ENCODE measurements at places on chromosomes 4 and X.
A peak's percentile ranks its signal among the peaks of the same experiment; 100 is the strongest.

- no peak for DNase-seq
These were observed 40.8 kb downstream of the RTL9 start for GRCh38 chrX:110399497-110399896.

DNA sequence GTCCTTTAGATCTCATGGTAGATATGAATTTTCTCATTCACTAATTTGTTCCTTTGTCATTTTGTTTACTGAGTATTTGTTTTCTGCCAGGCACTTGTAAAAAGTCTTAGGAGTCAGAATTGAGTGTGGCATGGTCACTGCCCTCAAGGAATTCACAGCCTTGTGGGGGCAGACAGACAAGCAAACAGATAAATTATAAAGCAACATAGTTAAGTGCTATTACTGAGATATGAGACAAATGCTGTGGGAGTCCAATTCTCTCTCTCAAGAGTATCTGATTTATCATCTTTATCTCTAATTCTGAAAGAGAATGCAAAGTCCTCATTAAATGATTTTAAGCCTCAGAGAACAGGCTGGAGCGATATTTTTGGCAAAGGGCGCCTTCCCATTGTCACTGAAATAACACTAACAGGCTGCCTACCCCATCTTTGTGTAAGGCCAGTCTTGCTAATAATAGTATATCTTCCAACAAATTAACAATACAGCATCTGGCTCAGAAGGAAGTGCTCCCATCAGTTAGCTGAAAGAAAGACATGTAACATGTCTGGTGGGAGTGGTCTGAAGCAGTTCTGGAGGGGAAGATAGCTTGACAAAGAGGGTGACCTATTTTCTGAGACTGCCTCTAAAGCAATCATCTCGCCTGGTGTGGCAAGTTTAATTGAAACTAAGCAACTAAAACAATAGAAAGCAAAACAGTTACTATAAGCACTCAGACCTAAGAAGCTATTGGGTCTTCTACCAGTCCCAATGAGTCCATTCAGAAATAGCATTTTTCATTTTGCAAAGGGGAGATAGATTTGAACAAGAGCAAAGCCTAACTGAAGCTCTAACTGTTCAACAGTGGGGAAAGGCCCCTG is 61.5 kb upstream of the AMOT start:
- no peak for DNase-seq

GRCh38 chrX:17104433-17104832 is 158.0 kb downstream of the REPS2 start:
- DNase-seq, result no peak

DNA sequence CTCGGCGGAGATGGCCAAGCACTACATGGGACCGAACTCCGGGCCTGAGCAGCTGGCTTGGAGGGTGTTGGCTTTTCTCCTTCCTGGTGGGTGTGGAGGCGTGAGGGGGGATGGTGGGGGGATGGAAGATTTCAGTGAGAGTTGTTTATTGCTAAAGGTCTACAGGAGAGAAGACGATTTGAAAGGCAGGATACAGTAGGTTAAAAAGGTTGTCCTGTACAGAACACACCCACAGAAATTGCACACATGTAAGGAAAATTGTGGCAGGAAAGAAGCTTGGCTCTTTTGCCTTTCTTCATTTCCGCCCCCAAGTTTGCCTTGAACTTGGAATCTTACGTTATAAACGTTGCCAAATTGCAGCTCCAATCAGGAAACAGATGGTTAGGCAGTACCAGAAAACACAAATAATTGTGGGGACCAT is 74.1 kb upstream of the STOX2 start:
- peak; percentile 42 for DNase-seq

DNA sequence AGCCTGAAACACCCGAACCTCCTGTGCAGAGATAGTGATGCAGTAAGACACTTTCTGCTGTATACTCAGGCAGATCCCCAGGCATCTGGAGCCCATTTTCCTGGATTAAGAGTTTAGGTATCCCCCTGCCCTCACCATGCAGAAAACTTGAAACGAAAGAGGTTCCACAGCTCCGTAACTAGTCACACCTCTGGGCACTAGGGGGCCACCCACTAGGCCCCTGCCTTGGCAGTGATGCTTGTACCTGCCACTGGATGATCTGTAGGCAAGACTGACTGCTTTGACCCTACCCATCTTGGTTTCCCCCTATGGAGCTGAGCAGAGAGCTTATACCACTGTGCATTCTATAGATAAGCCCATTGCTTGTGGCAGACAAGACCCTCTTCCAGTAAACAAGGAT is 940.6 kb downstream of the PCDH19 start:
- DNase-seq, result no peak

DNA sequence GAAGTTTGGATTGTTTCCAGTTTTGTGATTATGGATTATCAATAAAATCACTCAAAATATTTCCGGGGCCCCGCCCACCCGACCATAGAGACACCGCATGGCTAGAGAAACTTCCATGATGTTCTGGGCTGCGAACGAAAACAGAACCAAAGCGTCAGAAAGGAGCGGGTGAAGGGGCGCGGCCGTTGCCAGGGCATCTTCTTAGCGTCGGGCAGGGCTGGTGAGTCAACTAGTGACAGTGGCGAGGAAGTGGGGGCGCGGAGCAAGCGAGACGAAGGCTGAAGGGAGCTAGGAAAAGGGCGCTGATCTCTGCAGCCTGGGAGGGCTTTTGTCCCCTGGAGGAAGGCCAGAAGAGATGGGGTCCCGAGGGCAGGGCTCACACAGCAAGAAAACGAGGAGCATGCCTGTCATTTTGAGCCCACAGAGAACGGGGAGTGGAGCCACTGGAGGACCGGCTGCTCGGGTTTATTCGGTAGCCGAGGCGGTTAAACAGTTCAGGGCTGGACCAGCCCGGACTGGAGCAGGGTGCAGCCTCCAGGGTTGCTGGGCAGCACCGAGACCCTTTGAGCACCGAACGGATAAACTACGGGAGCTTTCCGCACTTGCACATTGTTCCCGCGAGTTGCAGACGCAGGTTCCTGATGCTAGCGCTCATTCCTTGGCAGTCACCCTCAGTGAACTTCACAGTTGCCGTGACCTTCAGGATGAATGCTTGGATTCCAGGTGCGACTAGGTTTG is 298.1 kb upstream of the TRPC5 start:
- no peak for DNase-seq

DNA sequence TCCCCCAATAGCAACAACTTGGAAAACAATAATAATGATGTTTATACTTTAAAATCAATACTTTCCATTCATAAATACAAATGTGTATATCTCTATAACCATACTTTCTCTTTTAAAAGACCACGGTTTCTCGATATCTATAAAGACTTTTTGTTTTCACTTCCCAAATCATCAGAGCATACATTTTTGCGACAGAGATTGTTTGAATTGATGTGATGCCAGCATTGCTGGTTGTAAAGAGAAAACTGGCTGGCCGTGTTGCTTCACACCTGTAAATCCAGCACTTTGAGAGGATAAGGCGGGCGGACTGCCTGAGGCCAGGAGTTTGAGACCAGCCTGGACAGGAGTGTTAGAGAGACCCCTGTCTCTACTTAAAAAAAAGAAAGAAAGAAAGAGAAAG is 77.6 kb upstream of the ZNF518B start:
- no peak for DNase-seq

- DNase-seq, result peak; percentile 14
These were observed 156.7 kb upstream of the FAM241A start for GRCh38 chr4:111988514-111988913.

GRCh38 chr4:41709844-41710481 is 38.6 kb downstream of the PHOX2B start:
- DNase-seq, result no peak

- DNase-seq, result no peak
These were observed 477.5 kb upstream of the TEX13C start for GRCh38 chrX:124842205-124842604.

- DNase-seq, result no peak
These were observed 154.4 kb downstream of the AMMECR1 start for GRCh38 chrX:110163488-110163887.

- no peak for DNase-seq
These were observed 11.6 kb upstream of the ASMTL start for GRCh38 chrX:1464041-1464970.

DNA sequence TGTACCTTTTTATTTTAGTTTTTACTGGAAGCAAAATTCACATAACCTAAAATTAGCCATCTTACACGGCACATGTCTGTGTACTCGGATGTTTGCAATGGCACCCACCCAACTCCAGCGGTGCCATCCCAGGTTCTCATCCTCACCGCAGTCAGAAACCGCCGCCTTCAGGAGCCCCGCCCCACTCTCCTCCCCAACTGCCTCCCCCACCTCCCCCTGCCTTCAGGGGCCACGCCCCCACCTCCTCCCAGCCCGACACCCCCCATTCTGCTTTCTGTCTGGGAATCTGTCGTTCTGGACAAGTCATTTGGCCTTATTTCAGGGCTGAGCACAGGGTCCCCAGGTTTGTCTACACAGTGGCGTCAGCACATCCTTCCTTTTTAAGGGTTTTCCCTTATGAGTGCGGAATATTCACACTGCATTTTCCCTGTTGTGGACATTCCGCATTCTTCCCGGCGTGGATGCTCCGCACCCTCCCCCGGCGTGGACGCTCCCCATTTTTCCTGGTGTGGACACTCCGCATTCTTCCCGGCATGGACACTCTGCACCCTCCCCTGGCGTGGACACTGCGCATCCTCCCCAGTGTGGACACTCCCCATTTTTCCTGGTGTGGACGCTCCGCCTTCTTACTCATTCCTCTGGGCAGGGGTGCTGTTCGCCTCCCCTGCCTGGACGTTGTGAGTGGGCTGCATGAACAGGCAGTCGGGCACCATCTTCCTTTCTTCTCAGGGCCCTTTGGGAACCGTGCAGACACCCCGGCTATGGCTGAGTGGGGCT is 135.4 kb upstream of the NKX1-1 start:
- no peak for DNase-seq

- no peak for DNase-seq
These were observed 28.0 kb downstream of the NYX start for GRCh38 chrX:41475191-41475590.

DNA sequence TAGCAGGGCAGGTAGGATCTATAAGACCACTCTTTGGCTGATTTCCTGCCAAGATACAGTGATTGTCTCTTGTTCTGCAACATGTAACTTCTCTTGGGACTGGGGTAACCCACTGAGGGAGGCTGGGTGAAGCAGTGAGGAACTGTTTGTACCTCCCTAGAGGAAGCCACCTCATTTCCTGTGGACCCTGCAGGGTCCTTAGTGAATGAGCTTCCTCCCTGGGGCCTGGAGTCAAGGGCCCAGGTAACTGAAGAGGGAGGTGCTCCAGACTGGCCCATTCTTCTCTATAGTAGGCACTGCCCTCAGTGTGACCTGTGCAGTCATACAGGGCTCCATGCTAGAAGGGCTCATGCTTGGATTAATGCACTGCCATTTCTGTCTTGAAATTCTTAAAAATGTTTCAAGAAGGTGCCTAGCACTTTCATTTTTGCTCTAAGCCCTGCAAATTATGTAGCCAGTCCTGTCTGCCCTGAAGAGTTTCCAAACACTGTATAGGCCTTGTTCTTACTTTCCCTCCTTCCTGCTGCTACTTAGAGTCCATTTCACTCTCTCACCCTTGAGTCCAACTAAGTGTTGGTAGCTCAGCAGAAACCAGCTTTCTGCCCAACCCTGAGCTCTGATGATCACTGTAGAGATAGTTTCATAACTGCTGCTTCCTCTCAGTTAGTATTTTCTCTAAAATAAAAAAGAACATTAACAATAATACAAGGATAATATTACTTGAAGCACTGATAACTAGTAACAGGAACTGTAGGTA is 8.5 kb upstream of the GRIA3 start:
- DNase-seq, result no peak

DNA sequence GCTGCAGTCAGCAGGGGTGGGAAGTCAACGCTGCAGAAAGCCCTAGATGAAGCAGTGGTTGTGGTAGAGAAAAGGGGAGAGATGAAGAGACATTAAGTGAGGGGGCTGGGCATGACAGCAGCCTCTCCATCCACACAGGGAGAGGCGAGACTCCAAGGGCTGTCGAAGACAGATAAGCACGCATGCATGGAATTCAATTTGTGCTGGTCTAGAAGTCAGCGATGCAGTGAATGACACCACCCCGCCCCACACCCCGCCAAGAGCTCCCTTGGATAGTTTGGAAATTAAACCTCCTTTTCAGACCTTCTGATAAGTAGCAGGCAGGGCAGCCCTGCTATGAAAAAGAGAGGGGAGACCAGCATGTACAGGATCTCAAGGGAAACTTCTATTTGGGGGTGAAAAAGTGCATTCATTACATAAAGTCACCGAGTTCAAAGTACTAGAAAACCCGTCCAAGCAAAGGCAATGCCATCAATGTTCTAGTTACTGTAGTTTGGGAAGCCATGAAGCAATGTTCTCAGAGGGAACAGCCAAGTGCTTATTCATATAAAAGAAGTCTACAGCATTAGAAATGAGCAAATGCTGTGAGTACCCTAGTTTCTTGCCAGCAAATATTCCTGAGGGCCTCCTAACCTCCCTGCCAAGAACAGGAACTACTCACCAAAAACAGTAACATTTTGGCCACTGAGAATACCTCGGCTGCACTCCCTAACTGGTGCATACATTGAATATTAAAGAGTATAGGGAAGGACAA is 152.3 kb upstream of the ANXA10 start:
- no peak for DNase-seq

DNA sequence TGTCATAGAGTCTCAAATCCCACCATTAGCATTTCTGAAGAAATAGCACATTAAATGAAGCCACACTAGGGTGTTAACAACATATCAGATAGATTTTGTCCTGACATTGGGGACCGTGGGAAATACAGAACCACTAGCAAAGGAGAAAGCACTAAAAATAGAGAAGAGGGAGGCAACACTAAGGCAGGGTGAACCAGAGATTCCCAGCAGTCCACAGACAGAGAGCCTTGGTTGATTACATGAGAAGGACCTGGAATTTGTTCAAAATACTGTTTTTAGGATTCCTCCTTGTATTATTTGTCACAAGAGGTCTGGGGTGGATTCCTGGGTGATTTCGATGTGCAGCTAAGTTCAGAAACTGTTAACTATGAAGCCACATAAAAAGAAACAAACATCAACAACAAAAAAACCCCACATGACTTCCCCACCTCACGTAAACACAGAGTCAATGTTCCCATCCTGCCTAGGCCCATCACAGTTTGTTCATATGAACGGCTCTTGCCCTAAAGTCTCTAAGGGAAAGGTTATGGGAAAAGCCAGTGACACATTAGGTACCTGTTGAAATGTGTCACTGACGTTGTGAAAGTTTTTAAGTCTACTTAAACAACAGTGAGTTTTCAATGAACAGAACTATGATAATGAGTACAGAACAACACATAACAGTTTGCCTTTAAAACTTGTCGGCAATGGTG is 23.6 kb upstream of the GRSF1 start:
- DNase-seq, result no peak

Data from inflammatory macrophage treated with lipopolysaccharide for 4 hours (primary cell).